ENCODE measurements at places on chromosomes 3 and 15. TPM values are rescaled to one million over a fixed set of nuclear protein-coding genes. Genes with fewer than 3 reads are reported as not detected.
A peak's percentile ranks its signal among the peaks of the same experiment; 100 is the strongest.

GRCh38 chr3:148757238-148758215 lies 59.8 kb downstream of the AGTR1 start:
- DNase-seq = no peak

GRCh38 chr15:39934397-39935071 lies 619 bp downstream of the EIF2AK4 start:
- no peak for DNase-seq

- no peak for DNase-seq
Measured at GRCh38 chr3:127915937-127916493, 983 bp downstream of the KBTBD12 start.

GRCh38 chr15:88949734-88950400 lies 36.7 kb upstream of the MFGE8 start:
- DNase-seq = no peak

GRCh38 chr3:48543271-48543866 lies 13.2 kb downstream of the PFKFB4 start:
- no peak for DNase-seq

- DNase-seq = peak; percentile 57
Measured at GRCh38 chr3:183309276-183309675, 56.2 kb downstream of the B3GNT5 start.

DNA sequence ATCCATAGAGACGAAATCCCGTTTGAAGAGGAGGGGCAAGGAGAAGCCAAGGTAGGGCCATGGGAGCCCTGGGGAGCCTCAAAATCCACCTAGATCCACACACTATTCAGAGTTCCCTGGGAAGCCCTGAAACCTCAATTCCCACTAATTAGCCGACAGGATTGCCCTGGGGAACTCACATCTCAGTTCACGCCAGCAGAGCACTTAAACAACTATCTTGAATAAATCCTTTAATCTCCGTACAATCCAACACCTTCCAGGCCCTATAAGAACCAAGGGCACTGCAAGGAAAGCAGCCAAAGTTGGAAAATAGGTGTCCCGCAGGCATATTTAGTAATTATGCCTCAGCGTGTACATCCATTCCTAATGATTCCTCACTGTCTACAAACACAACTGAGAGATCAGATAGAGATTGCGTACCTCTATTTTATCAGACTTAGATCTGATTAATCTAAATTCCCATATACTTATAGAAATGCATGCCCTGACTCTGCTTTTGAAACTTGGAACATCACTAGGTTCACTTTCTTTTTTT lies 25.6 kb upstream of the EIF4A2 start:
- DNase-seq = no peak

DNA sequence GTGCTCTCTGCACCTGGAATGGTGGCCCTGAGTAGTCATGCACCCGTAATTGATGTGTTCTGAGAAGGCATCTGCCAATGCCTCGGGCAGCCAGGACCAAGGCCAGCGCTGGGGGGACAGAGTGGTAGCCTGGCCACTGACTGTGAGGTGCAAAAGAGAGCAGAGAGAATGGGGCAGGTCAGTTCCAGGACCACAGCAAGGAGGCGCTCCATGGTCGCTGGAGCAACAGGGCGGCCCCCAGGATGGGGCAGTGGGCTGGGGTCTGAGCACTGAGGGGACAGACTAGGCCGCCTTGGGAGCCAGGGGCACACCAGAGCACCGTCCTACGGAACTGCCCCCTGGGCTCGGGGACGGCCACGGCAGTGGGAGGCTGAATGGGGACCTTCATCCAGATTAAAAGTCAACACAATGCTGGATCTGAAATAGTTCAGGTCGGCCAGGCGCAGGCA lies 48.3 kb upstream of the IQSEC1 start:
- peak; percentile 19 for DNase-seq

DNA sequence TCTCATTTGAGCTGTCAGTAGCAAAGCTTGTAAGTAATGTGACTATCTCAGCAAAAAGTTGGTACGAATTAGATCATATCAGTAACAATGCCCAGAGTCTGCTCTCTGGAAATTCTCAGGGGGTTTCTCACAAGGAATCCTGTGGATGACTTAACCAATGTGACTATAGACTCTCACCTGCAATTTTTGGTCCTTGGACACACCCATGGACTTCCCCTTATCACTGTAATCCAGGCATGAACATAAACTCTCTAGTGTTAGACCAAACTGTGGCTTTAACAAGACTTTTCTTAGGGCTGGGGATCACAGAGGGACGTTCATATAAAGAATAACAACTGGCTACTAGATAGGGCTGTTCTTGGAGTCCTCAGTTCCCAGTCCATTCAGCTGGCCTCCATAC lies 3.9 kb upstream of the ZNF80 start:
- DNase-seq = no peak

The TXNRD3 gene
- 7.3 TPM for total RNA-seq

The EAF2 gene
- total RNA-seq = 3.8 TPM

The DNAH1 gene
- total RNA-seq = 4.4 TPM

The LRRC2 gene
- 14.3 TPM for total RNA-seq

The MUSTN1 gene
- total RNA-seq = 14.8 TPM

The A4GNT gene
- not detected for total RNA-seq

The GOLGA8J gene
- total RNA-seq = not detected

The FRMD5 gene
- total RNA-seq = 9.1 TPM

The NPAP1 gene
- total RNA-seq = not detected

The RAD54L2 gene
- total RNA-seq = 15.0 TPM

Measured in left cardiac atrium (tissue), 4 donors.